ENCODE measurements at places on chromosomes 2 and 18. TPM values are rescaled to one million over a fixed set of nuclear protein-coding genes. Genes with fewer than 3 reads are reported as not detected.
A peak's percentile ranks its signal among the peaks of the same experiment; 100 is the strongest.

DNA sequence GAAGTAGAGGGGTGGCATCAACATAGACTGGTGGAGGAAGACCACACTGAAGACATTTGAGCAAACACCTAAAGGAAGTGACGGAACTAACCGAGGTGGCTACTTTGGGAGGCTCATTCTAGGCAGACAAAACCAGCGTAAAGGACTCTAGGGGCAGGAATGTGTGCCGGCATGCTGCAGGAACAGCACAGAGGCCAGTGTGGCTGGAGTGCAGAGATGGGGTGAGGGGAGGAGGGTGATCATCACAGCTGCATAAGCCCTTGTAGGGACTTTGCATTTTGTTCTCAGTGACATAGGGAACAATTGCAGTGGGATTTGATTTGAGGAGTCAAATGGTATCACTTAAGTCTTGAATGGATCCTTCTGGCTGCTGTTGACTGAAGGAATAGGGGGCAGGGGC is 253.5 kb downstream of the NCKAP5 start:
- peak; percentile 72 for DNase-seq

DNA sequence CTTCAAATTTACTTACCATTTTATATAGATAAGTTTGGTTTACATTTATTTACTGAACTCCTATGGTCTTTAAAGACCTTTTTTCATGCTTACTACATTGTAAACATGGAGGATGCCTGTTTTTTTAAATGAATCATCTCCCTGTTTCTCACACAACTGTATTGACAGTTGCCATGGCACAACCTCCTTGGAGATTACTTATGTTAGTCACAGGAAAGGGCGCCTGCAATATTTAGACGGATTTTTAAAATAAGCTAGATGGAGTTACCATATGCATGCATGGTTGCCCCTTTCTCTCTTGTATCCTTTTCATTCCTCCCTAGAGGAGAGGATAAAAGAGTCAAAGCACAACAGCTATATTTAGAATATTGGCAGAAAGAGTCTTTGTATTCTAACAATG is 34.8 kb upstream of the CCDC102B start:
- DNase-seq = no peak

- DNase-seq = no peak
Measured at GRCh38 chr2:58239243-58239925, 1.7 kb downstream of the FANCL start.

GRCh38 chr18:23631746-23632145 is 31.0 kb downstream of the ANKRD29 start:
- DNase-seq = peak; percentile 69

DNA sequence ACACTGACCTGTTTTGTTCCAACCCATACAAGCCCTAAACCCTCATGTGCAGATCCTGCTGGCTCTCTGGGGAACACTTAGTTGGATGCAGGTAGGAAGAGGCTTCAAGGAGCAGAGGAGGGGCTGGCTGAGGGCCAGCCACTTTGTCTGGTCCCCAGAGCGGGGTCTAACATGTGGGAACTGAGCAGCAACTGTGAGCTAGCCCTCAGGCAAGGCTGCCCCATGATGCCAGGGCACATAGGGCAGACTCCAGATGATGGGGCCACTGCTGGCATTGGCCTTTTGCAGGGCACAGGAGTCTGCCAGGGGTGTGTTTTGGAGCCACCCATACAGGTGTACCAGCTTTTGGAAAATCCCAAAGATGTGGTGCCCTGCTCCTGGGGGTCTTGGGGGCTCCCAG is 67.7 kb downstream of the HPCAL1 start:
- DNase-seq = no peak

DNA sequence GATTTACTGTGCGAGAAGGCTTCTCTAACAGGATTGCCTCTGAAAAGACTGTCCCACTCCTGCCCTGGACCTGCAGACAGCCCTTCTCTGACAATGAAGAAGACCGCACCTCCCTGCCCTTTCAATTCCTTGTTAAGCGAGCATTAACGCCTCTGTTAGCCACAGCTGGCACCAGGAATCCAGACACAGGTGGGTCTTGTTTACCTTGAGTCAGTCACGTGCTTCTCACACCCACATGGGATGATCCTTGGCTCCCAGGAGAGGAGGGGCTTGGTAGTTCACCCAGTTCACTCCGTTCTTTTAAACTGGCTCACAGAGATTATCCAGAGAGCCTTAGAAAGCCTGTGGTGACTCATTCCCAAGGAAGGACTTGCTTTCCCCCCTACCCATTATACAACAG is 410.5 kb upstream of the MEIS1 start:
- peak; percentile 93 for DNase-seq

DNA sequence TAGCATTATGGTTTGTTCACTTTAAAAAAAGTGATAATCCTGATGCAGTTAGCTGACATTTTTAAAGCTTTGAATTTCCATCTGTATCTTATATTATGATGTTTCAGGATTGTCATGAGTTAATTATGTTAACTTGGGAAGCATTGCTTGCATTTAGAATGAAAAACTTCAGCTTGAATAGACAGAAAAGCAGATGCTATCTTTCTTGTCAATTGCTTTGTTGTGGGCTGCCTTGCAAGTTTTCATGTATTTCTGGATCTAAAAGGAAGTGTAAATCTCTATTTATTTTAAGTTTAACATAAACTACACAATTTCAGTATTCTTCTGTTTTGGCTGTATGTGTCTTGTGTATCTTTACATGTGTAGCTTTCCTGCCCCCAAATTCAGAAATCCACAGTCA is 479.5 kb downstream of the ARHGAP15 start:
- DNase-seq = no peak

DNA sequence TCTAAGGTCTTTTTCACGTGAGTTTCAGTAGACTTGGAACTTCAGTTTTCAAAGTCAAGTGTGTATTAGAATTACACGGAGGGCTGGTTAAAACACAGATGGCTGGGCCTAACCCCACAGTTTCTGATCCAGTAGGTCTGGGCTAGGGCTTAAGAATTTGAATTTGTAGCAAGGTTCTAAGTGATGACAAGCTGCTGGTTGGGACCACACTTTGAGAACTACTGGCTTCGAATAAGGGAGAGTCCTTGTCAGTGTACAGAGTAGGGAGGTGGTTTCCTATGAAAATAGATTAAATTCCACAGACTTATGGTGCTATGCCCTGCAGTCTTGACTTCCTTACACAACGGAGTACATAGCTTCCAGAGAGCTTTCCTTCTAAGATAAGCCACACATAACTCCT is 4.5 kb downstream of the RHOB start:
- no peak for DNase-seq

DNA sequence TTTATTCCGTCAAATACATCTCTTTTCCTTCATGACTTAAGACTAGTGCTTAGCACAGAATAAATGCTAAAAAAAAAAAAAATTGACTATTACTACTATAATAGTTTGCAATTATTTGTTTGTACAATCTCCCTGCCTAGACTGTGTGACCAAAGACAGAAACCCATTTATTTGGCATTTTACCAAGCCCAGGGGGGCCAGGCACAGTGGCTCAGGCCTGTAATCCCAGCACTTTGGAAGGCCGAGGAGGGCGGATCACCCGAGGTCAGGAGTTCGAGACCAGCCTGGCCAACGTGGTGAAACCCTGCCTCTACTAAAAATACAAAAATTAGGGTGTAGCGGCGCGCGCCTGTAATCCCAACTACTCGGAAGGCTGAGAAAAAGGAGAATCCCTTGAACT is 1.4 kb downstream of the ASB3 start:
- DNase-seq = no peak

DNA sequence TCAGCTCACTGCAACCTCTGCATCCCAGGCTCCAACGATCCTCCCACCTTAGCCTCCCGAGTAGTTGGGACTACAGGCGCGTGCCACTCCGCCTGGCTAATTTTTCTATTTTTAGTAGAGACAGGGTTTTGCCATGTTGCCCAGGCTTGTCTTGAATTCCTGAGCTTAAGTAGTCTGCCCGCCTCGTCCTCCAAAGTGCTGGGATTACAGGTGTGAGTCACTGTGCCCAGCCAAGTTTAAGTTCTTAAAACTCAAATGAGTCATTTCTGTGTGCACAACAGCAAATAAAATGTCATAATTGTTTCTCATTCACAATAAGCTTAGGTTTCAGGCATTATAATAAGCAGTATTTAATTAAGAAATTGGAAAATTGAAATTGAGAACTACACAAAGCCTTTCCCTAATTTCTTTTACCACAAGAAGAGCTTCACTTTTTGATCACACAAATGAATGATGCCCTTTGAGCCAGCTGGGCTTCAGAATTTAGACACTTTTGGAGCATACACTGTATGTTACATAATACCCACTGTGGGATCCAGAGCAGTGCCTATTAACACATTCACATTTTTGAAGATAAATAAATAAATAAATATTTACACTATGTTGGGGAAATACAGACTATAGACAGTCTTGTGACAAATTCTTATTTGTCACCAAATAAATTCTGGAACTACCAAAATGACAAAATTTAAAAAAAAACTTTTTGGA is 8.6 kb upstream of the ME2 start:
- DNase-seq = no peak

The GPBAR1 gene
- total RNA-seq = 0.18 TPM

The MPHOSPH10 gene
- 35.8 TPM for total RNA-seq

The C2orf80 gene
- total RNA-seq = 0.55 TPM

The NEB gene
- total RNA-seq = 4.4 TPM

The MYO5B gene
- 12.2 TPM for total RNA-seq

The VIT gene
- total RNA-seq = 0.53 TPM

The BOLL gene
- not detected for total RNA-seq
